ENCODE measurements at places on chromosomes 2 and 18.

GRCh38 chr2:16908656-16909055, 243.0 kb upstream of the CYRIA start:
- no peak for DNase-seq

DNA sequence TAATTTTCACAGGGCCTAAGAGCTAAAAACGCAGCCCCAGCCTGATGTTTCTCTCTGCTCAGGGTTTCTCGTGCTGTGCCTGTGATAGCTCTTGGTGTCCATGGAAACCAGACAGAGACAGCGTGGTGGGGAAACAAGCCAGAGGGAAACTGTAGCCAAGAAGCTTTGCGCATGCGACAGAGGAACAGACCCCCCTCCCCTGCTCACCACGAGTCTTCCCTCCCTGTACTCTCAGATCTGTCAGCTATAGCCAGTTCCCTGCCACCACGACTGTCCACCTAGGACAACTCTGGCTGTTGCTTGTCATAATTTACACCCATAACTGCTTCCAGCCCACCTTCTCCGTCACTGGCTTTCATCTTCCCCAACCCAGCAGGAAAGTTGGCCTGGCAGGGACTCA, 13.2 kb upstream of the DNAJC27 start:
- peak; percentile 26 for DNase-seq

- DNase-seq = no peak
Observed at GRCh38 chr2:242011167-242011513, 141.6 kb downstream of the RTP5 start.

DNA sequence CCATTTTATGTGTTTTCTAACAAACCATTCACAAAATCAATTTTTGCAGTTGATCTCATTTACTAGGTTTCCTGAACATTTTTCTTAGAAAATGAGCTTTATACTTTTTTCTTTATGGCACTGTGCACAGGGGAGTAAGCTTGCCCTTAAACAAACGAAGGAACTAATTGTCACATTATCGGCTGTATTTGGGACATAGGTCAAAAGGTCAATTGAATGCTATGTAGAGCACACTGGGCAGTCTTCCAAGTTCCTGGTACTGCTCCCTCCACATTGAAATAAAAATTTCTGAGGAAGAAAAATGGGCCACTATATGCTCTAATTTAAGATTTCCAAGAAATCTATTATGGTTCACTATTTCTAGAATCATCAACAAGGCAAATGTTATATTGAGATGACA, 93.6 kb upstream of the TMEFF2 start:
- DNase-seq = no peak

DNA sequence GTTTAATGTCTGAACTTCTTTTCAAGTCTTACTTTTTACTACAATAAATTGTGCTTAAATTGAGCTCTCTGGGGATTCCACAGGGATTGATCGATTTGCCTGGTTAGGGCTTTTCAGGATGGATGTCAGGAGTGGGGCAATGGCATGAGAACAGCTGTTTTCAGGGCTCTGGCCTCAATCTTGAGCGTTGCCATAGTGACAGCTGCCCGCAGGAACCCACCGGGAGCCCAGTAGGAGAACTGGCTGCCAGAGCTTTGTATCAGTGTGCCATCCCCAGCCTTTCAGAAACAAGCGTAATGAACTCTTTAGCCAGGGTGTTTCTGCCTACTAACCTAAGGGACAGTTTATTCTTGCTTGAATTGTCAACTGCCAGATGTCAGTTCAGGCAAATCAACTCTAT, 93.5 kb downstream of the GALNT3 start:
- no peak for DNase-seq

GRCh38 chr2:125041846-125042245, 1016.8 kb downstream of the CNTNAP5 start:
- DNase-seq = no peak

DNA sequence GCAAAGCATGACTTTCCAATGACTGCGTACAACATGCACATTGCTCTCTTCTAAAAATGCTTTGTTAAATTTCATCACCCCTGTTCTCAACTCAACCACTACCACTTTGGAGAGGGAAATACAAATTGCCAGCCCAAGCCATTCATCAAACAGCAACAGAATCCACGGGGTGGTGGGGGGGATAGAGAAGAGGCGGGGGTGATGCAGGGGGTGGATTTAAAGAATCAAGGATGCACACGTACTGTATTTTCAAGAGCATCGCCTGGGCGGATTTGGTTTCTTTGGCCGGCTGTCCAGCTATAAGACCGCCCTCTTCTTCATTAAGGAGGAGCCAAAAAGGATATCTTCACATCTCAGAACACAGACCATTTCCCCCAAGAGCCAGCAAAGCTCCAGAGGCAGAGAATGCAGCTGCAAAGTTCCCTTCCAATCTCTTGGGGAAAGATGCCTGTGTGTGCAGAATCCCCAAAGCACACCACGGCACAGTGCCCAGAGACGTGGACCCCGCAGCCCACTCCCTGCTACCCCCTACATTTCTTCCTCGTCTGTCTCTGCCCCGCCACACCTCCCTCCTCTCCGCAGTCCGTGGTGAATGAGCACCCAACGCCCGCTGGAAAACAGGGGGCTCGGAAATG, 977 bp downstream of the SLC8A1 start:
- peak; percentile 82 for DNase-seq

- peak; percentile 17 for DNase-seq
Observed at GRCh38 chr2:138777996-138778395, 2.2 kb downstream of the NXPH2 start.

DNA sequence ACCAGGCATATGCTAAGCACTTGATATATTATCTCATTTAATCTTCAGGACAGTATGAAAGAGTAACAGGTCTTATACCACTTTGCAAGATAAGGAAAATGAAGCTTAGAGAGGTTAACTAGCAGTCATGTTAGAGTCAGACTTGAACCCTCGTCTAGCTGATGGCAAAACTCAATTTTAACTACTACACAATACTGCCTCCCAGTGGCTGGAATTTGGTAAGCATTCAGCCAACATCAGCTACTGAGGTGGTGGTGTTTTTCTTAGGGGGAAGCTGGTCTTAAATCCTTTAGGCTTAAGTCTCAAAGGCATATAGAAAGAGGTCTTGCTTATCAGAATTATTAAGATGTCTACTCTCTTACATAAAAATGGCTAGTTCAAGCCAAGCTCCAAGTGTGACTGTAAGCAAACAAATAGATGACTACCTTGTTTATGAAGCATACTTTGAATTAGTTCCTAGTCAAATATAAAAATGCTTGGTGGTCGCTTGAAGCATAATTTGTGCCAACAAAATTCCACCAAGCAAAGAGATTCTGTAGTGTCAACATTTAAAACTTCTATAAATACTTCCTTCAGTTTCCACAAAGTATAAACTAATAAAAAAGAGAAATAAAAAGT, 325.4 kb upstream of the FIGN start:
- DNase-seq = peak; percentile 22

DNA sequence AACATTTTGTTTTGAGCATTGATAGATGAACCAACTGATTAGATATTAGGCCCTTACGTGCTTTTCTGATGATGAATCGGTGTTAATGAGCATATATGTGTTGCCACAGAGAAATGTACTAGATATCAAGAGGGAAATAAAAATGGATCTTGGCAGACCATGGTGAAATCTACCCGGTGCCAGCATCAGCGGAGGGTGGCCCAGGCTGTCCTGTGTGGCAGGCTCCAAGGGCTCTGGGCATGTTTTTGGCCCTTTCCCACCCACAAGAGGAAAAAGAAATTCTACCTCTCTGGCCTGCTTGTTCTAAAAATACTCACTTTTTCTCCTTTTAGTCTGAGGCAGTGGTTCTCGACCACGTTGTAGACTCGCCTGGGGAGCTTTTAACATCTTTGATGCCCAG, 154.2 kb downstream of the CTIF start:
- DNase-seq = no peak

DNA sequence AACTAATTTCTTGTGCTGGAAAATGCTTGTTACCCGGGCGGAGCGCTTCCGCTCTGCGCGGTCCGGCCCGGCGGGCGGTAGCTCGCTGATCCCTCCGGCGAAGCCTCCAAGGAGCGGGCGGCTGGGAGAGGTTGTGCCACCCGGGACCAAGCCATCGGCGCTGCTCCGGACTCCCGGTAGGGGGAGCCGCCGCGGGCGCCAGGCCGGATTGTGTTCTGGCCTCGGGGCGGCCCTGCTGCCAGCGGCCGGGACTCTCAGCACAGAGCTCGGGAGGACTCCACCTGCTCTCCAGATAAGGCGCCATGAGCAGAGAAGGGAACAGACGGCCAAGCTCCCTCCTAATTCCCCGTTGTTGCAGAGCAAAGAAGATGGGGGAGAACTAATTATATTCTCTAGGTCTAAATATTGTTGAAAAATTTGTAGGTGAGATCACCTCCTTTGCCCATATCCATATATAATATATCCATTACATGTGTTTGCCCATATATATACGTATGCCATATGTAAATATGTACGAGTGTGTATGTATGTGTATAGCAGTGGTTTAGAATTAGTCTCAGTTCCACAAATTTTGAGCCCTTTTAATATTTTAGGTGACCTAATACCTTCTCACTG, 13.8 kb upstream of the SATB2 start:
- peak; percentile 63 for DNase-seq

- DNase-seq = no peak
Observed at GRCh38 chr2:41705634-41706033, 342.2 kb upstream of the PKDCC start.

DNA sequence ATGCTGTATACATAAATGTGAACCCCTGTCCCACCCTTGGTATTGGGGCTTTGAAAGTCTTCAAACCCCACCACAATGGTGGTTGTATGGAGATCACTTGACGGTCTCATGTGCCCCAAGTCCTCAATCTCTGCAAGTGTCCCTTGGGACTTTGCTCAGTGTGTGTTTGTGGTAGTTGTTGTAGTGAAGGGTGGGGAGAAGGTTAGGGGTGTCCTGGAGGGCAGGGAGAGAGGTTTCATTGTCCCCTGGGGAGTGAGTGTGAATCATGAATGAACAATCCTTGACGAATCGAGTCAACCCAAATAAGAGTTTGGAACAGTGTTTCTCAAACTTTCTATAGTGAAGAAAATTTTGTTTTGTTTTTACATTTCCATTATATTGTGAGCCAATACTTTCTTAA, 28.1 kb downstream of the COL4A3 start:
- no peak for DNase-seq

DNA sequence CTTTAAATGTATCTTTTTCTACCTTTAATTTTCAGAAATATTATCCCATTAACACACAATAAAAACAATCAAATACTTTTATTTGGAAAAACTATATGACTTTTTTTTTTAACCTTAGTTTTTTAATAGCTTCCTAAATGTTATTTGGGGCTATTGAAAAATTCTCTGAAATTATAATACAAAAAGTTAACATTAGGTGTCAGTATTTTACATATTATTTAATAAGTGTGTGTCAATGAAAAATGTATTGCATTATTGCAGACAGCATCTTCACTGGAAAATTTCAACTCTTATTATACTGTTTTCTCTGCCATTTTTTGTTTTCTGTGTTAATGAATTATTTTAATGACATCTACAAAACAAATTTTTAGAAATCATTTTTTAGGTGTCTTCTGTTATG, 51.1 kb upstream of the ARHGAP15 start:
- DNase-seq = no peak
